ENCODE measurements at places on chromosomes 6 and 20.

- no peak for DNase-seq
These were observed at the start of gene COL19A1 for GRCh38 chr6:69866351-69866769. Gene COL19A1 (plus strand): TSS chr6:69866556. CDS start chr6:69879568, 13,012 bp downstream.

GRCh38 chr20:25476106-25477013 lies 68.9 kb downstream of the GINS1 start:
- no peak for DNase-seq

DNA sequence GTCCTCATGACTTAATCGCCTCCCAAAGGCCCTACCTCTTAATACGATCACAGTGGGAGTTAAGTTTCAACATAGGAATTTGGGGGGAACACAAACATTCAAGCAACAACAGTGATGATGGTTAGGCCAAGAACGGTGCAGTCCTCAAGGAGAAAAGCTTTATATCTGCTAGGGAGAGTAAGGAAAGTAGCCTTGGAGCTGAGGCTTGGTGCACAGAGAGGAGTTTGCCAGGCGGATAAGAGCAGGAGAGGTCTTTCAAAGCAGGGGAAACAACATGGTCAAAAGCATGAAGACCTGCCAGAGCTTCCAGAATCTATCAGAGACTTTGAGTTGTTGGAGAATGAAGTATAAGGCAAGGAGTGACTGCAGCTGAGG lies 119.1 kb downstream of the PLCB1 start:
- DNase-seq = no peak

GRCh38 chr20:18669241-18670019 lies 81.6 kb downstream of the DTD1 start:
- DNase-seq = no peak

GRCh38 chr20:4681401-4681800 lies 40.3 kb upstream of the PRND start:
- no peak for DNase-seq

GRCh38 chr6:95248499-95248898 lies 328.8 kb upstream of the MANEA start:
- DNase-seq = no peak

GRCh38 chr6:156402227-156402626 lies 375.0 kb upstream of the ARID1B start:
- DNase-seq = no peak

DNA sequence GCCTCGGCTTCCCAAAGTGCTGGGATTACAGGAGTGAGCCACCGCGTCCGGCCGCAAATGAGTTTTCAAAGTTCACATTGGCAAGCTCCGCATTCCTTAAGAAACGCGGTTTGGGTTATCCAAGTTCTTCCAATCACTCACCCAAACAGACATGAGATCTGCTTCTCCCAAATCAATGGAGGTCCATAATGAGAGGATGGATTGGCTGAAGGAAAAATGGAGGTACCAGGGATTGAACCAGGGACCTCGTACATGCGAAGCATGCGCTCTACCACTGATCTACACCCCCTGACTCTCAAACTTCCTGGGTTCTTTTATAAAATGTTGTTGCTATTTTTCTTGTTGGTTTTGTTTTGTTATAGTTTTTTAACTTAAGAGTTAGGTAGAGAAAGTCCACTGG lies 170.0 kb downstream of the GPX5 start:
- DNase-seq = no peak

- no peak for DNase-seq
These were observed 194.9 kb downstream of the KIF6 start for GRCh38 chr6:39530201-39530759.

DNA sequence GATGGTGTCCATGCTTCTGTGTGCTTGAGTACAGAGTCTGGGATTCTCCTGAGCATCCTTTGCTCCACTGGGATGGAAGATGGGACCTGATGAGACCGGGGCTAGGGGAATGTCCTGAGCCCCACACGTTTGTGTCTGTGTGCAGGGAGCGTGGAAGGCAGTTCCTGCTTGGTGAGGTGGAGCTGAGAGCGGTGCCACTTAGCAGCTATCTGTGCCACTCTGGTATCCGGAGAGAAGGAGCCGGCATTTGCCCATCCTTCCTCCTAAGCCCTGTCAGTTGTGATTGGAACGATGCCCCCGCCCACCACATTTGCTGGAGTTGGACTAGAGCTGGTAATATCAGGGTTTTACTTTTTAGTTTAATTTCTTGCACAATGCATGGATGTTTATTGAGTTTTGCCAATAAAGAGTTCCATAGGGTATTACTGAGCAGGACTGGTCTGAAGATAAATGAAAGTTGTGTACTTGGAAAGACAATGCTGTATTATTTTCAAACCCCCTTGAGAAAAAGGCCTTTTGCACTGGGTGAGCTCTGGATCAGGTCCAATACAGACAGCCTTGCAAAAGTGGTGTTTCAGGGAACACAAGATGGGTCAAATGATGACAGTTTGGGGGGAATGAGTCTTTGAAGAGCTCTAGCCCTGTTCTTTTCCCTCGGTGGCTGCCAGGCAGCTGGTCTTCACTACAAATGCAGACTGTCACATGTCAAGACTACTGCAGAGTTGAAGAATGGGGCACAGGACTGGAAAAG lies 130.8 kb downstream of the SYCP2 start:
- no peak for DNase-seq

DNA sequence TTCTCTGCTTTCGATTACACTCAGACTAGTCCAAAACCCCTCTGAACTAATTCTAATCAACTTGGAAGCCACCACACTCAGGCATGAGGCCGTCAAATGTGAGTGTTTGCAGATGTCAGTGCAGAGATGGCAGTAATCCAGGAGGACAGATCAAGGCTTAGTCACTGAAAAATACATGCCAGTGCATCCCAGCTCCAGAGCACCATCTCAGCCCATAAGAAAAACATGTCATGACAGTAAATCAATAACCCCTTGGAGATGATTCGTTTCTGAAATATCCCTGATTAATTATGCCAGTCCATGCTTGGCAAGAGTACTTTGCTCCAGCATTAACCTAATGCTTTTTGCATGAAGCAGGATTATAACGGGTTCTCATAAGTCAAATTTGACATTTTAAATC lies 179.5 kb downstream of the ADAT2 start:
- no peak for DNase-seq

DNA sequence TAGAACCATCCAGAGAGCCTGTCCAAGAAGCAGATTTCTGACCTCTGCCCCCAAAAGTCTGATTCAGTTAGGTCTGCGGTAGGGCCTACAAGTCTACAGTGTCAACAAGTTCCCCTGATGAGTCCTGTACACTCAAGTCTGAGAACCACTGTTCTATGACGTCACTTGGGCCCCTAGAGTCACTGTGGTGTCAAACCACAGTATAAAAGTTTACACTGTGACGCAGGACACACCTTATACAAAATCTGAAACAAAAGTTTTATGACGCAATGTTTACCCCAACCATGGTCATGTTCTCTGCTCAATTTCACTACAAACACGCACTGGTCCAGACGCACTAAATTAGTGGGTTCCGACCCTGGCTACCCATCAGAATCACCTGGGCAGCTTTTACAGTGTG lies 17.9 kb downstream of the SLA2 start:
- no peak for DNase-seq

GRCh38 chr6:15429141-15430110 lies 183.6 kb downstream of the JARID2 start:
- DNase-seq = no peak

DNA sequence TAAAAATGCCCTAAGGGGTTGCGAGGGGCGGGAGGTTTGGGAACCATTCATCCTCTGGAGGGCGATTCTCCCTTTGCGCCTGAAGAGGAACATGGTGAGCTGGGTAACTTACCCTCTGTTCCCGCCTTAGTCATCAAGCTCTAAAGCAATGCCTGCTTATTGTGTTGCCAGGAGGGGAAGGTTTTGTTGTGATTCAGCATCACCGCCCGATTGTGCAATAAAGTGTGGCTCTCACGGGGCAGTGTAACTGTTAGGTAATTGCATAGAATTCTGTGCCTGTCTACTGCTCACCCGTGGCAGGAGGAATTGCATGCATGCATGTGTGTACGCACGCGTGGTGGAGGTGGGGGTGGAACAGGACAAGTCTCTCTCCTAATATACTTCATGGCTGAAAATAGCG lies 95.5 kb upstream of the AGPAT4 start:
- DNase-seq = no peak

DNA sequence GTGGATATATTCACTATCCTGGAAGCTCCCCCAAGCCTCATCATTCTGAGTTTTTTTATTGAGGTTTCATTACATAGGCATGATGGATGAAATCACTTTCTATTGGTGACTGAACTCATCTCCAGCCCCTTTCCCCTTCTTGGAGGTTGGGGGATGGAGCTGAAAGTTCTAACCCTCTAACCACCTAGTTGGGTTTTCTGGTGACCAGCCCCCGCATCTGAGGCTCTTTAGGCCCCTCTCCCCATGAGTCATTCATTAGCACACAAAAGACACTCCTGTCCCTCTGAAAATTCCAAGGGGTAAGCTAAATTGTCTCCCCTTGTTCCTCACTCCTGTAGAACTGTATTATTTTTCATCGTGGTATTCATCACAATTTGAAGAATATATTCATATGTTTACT lies 33.3 kb downstream of the GFRA4 start:
- no peak for DNase-seq

DNA sequence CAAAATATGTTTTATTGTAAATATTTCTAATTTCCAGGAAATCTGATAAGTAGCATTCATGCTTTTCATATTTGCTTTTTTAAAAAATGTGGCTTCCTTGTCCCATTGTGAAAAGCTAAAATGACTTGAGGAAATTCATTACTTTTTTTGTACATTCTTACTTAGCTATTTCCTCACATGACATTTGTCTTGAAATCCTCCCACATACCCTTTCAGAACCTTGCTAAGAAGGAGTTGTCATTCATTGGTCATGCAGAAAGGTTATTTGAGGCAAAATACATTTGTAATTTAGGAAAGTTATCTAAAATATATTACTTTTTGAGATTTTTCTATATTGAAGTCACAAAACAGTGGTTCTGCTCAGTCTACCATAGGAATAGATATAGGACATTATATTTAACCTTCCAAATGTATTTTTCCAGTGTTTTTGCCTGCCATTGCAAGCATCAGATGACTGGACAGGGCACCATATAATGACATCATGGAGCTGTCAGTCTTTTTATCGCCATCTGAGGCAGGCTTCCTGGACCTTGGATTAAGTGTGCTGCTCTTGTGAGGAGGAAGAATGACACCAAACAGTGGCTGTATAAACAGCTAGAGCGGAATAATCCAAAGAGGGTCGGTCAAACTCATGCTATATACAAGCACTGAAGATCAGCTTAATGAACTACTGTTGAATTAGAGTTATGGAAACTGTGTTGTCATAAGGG lies 109.4 kb upstream of the HCRTR2 start:
- DNase-seq = no peak

DNA sequence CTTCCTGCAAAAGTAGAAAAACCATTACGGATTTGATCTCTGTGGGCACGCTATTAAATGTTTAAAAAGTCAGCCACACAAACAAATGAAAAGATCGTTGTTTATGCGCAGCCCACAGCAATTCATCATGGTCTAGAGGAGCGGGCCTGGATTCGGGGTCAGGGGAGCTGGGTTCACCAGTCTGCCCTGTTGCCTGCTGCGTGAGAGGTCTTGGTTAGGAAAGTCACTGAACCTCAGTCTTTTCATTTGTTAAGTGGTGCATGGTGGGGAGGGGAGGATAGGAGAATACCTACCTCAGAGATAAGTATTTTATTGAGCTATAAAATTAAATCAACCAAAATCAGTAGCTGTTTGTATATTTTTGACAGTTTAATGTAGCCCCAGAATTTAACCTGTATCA lies 47.3 kb upstream of the FYN start:
- no peak for DNase-seq

- no peak for DNase-seq
These were observed 18.9 kb upstream of the TRAF3IP2 start for GRCh38 chr6:111624401-111625098.

DNA sequence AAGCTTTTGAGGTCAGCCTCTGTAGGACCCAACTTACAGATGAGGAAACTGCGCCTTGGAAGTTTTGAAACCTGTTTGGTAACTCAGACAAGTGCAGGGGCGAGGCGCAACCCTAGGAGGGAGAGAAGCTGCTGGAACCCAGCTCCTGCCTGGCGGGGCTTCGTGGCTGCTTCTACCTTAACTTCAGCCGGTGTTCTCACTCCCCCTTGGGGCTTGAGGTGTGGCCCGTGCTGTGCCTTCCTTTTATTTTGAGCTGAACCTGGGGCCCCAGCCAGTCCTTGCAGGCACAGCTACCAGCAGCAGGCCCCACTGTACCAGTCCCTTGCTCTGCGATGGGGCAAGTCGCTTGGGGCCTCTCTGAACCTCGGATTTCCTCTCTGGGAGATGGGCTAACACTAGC lies 12.0 kb downstream of the RBM38 start:
- no peak for DNase-seq

DNA sequence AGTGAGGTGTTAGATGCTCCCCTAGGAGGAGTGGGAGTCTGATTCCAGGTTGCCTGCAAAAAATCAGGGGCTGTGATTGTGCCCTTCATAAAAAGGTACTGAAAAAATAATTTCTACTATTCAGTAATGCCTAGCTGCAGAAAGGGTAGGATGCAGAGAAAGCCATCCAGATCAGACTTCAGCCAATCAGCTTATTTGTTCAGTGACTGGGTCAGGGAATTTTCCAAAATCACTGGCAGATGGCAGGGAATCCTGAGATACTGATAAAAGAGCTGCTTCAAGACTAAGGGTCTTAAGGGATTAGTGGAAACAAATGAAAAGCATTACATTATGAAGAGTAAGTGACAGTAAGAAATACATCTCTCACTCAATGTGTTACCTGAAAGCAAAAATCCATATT lies 42.8 kb upstream of the MTRF1L start:
- no peak for DNase-seq

DNA sequence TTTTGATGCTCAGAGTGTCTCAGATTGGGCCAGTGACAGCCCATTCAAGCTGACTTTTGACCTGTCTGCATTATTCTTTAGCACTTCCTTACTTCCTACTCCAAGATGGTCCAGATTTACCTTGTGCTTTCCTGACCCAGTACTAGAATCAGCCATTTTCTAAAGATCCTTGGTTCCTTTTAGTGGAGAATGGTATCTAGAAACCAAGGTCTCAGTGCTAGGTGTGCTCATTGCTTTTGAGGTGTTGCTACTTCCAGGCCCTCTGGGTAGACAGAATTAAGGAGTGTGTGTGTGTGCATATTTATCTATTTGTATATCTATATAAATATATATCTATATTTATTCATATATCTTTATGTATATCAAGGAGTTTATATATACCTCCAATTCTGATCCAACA lies 67.3 kb upstream of the UTRN start:
- DNase-seq = no peak

DNA sequence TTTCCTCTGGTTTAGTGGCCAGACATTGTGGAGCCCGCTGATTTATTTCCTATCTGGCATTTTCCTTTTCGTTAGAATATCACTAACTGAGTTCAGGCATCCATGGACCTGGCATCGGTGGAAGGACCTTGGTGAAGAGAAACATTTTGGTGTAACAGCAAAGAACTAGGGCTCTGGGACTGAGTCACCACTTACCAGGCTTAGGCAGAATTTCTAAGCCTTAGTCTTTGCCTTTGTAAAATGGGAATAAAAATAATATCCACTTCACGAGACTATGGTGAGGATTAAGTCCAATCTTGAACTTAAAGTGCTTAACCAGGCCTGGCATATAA lies 42.0 kb upstream of the ENPP1 start:
- no peak for DNase-seq

Measured in activated CD4-positive, alpha-beta T cell treated with anti-CD3 and anti-CD28 coated beads for 24 hours (primary cell).